ENCODE measurements at places on chromosomes 7 and 10. TPM values are rescaled to one million over a fixed set of nuclear protein-coding genes. Genes with fewer than 3 reads are reported as not detected.

- no peaks in the 10 kb centered on the region for H3K36me3 ChIP-seq
- DNase-seq, result no peak
Measured at GRCh38 chr7:129375141-129375938, 58.9 kb upstream of the STRIP2 start.

DNA sequence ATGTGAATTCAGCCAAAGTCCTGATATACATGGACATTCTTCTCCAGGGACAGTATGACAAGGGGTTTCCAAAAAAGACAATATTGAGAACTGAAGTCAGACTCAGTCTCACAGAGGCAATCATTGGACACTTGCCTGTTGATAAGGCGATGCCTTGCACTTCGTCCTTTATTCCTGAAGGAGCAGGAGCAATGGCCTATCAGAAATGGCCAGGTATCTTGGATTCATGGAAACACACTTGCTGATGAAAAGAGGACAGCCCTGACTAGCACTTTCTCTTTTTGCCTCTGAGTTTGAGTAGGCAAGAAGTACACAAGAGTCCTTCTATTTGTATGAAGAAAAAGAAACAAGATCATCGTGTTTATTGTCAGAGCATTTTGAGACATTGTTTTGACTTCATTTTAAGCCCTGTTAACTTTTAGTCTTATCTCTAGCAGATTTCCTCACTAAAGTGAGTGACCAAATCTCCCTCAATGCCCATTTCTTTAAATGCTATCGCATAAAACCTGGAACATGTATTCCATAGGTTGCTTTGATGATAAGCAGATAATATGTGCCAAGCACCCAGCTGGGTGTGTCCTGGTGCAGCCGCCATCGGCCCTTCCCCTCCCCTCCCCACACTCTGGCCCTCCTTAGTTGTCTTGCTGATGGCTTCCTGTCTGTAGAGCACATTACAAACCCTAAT is 26.6 kb downstream of the ST8SIA6 start:
- peaks cover 2% of the 10 kb centered on the region for H3K27me3 ChIP-seq
- H3K36me3 ChIP-seq, result no peaks in the 10 kb centered on the region
- DNase-seq, result no peak
- peak overlapping the region; percentile 3 for H3K27ac ChIP-seq

GRCh38 chr10:19651549-19651948 is 164.7 kb upstream of the PLXDC2 start:
- DNase-seq, result peak; percentile 69
- no peak overlapping the region for H3K4me3 ChIP-seq
- peak overlapping the region; percentile 26 for H3K27ac ChIP-seq
- H3K4me1 ChIP-seq, result peaks cover 5% of the 10 kb centered on the region

DNA sequence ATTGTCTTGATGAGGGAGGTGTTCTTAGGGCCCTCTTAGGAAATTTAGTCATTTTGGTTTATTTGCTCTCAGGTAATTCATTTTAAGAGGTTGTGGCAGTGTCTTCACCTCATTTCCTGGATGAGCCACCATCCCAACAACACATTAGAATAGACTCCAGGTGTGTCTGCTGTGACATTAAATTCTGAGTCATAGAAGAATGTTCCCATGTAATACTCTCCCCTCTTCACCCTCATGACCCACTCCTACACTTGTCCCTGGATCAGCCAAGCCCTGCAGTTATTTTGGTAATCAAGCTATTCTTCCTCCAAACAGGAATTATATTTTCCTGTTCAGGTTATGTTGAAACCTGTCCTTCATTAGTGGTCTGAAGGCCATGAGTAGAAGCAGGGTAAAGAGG is 944.1 kb downstream of the SORCS3 start:
- no peaks in the 10 kb centered on the region for H3K4me1 ChIP-seq
- H3K4me3 ChIP-seq, result no peak overlapping the region
- H3K27ac ChIP-seq, result no peak overlapping the region
- H3K36me3 ChIP-seq, result no peaks in the 10 kb centered on the region
- no peak for DNase-seq

GRCh38 chr10:95201736-95202135 is 7.7 kb downstream of the ACSM6 start:
- no peak for DNase-seq
- no peaks in the 10 kb centered on the region for H3K4me1 ChIP-seq
- no peaks in the 10 kb centered on the region for H3K27me3 ChIP-seq

DNA sequence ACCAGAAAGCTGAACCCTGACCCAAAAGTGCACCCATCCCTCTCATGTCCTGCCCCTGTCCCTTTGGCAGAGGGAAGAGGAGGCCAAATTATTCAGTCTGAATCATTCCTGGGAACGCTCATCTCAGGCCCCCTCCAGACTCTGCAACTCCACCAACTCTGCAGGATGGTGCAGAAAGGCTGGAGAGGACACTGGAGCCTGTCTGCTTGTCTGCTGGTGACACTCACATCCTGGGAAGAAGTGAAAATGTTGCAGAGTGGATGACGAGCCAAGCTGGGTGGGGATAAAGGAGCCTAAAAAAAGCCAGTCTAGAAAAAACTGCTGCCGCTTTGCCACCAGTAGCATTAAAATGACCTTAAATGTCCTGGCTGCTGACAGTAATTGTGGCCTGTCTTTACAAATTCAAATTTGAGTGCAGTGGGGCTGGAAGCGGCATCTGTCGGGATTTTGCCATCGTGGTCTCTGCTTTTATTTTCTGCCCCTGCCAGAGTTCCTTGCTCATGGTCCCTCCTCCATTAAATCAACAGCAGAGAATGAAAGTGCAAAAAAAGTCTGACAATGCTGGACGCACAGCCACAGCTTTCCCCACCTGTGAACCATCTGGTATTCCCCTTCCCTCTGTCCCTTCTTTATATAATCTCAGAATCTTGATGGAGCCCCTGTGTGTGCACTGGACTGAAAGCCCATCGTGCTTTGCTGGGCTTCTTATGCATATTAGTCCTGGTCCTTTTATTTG is 63.9 kb downstream of the STK17A start:
- no peak overlapping the region for H3K4me3 ChIP-seq
- H3K4me1 ChIP-seq, result peaks cover 32% of the 10 kb centered on the region
- peak overlapping the region; percentile 98 for H3K27ac ChIP-seq
- no peak for DNase-seq

DNA sequence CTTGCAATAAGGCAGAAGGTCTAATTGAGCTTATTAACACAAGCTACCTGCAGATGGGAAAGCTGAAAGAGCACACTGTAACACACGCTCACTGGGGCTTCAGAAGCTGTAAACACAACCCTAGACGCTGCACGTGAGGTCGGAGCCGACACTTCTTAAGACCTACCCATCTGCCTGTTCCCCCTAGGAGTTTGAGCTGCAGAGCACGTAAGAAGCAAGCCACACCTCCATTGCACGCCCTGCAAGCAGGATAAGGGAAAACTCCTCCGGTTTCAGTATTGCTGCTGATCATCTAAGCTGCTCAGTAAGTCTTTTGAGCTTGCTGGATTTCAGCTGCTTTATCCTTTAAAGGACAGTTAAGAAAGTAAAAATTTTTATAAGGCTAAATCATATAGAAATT is 244.0 kb upstream of the ZWINT start:
- no peaks in the 10 kb centered on the region for H3K27me3 ChIP-seq
- H3K36me3 ChIP-seq, result no peaks in the 10 kb centered on the region
- H3K4me1 ChIP-seq, result no peaks in the 10 kb centered on the region
- no peak overlapping the region for H3K27ac ChIP-seq
- DNase-seq, result peak; percentile 15

- peak overlapping the region; percentile 75 for H3K27ac ChIP-seq
- no peaks in the 10 kb centered on the region for H3K36me3 ChIP-seq
- DNase-seq, result no peak
- no peaks in the 10 kb centered on the region for H3K27me3 ChIP-seq
Measured at GRCh38 chr7:48097521-48098231, 8.6 kb downstream of the UPP1 start.

DNA sequence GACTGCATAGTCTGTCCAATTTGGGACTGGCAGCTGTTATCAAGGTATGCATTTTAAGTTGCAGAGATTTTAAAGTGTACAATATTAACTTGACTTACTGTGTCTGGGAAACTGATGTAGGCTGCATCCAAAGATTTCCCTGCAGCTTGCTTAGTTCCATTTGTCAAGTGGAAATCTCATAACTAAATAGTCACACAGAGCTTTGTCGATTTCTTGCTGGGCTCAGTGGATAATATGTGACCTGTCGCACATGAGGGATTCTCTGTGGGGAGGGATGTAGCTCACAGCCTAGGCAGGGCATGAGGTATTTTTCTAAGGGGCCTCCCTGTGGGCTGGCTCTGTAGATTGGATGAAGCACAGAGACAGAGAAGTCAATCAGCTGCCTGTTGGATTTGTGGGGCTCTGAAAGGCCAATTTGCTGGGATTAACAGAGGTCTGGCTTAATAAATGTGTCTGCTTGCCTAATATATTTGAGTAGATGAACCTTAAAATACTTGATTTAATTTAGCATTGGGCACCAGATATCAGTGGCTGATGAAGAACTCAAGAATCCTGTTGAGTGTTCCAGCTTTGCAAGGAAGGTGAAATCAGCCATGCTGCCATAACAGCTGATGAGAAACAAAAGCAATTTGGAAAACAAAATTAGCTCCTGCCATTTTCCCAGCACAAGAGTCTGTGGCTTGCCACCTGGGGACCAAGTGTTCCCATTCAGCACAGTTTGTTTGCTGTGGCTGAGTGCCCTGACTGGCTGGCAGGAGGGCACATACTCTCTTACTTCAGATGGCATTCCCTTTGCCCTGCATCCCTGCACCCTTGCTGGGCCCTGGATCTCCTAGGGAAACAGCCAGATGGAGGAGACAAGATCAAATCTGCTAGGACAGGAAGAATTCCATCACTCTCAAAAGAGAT is 598.5 kb downstream of the SORCS3 start:
- no peak overlapping the region for H3K27ac ChIP-seq
- no peaks in the 10 kb centered on the region for H3K4me1 ChIP-seq
- H3K4me3 ChIP-seq, result no peak overlapping the region

GRCh38 chr7:140176122-140176701 is 571 bp downstream of the KDM7A start:
- H3K4me3 ChIP-seq, result peak overlapping the region; percentile 85
- H3K36me3 ChIP-seq, result no peaks in the 10 kb centered on the region
- peak overlapping the region; percentile 96 for H3K27ac ChIP-seq
- peaks cover 7% of the 10 kb centered on the region for H3K27me3 ChIP-seq
- peaks cover 6% of the 10 kb centered on the region for H3K4me1 ChIP-seq
- peak; percentile 21 for DNase-seq

DNA sequence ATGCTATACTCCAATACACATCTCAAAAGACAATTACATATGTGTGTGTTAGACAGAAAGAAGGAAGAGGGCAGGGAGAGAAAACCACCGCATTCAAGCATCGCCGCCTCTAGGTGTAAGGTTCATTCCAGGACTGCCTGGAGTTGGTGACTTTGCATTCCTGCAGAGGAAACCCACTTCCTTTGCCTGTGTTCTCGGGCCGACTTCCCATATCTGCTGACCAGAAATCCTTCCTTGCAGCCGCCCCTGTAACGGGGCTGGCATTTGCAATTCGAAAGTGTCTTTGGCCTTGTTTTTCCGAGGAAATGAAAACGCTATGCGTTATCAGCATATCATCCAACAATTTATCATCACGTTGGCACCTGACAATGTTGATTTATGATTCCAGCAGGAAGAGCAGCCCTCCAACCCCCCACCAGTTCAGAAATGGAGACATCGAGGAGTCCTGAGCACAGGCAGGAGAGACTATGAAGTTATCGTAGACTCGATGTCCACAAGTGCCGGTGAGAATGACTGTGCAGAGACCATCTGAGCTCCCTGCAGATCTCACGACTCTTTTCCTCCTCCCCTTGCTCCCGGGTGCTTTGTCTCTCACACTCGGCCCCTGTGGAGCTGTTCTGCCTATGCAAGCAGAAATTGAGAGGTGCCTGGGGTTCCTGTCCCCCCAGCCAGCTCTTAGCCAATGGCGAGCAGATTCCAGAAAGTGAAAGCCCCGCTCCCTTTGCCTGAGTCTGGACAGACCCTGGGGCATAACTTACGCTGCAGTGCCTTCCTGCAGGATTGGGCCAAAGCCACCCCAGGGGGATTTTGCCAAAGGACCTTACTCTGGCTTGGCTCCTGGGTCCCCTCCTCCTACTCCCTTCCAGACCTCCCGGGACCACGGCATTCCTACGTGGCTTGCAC is 68.9 kb upstream of the FOXK1 start:
- no peak overlapping the region for H3K4me3 ChIP-seq
- peak overlapping the region; percentile 63 for H3K27ac ChIP-seq
- no peaks in the 10 kb centered on the region for H3K27me3 ChIP-seq
- H3K4me1 ChIP-seq, result peaks cover 14% of the 10 kb centered on the region
- peak; percentile 47 for DNase-seq
- H3K36me3 ChIP-seq, result no peaks in the 10 kb centered on the region

GRCh38 chr7:141928146-141928844 is 12.1 kb downstream of the OR9A4 start:
- no peak for DNase-seq
- no peaks in the 10 kb centered on the region for H3K4me1 ChIP-seq
- H3K27ac ChIP-seq, result no peak overlapping the region
- no peaks in the 10 kb centered on the region for H3K27me3 ChIP-seq
- H3K4me3 ChIP-seq, result no peak overlapping the region
- no peaks in the 10 kb centered on the region for H3K36me3 ChIP-seq

The SKIDA1 gene
- total RNA-seq, result 1.4 TPM

The SPDYE11 gene
- 0.11 TPM for total RNA-seq

The ATOH7 gene
- total RNA-seq, result not detected

The GIMAP7 gene
- 30.8 TPM for total RNA-seq

The CYP26A1 gene
- not detected for total RNA-seq

The GIMAP1 gene
- 9.5 TPM for total RNA-seq

The RGR gene
- total RNA-seq, result not detected

All from lung (tissue), 17 donors.